ENCODE measurements at places on chromosomes 5 and 9. TPM values are rescaled to one million over a fixed set of nuclear protein-coding genes. Genes with fewer than 3 reads are reported as not detected.

DNA sequence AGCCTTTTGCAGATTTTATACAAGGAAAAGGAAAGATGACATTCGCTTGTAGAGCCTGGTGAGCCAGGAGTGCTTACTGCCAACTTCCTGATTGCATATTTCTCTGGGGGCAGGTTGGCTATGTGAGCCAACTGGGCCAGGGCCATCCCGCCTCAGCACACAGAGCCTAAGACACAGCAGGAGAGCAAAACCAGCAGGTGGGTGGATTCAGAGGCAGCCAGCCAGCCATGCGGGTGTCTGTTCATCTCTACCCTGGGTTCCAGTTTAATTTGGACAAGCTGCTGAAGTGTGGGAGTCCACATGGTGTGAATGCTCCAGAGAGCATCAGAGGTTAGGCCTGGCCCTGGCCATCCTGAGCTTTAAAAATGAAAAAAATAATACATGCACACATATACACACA lies 291.4 kb downstream of the ARHGEF28 start:
- DNase-seq = no peak

The IRX4 gene
- polyA plus RNA-seq = 14.6 TPM

The GRAMD2B gene
- 42.9 TPM for polyA plus RNA-seq

GRCh38 chr5:85670417-85670816 lies 947.3 kb upstream of the COX7C start:
- DNase-seq = no peak

The ARHGEF39 gene
- 0.88 TPM for polyA plus RNA-seq

DNA sequence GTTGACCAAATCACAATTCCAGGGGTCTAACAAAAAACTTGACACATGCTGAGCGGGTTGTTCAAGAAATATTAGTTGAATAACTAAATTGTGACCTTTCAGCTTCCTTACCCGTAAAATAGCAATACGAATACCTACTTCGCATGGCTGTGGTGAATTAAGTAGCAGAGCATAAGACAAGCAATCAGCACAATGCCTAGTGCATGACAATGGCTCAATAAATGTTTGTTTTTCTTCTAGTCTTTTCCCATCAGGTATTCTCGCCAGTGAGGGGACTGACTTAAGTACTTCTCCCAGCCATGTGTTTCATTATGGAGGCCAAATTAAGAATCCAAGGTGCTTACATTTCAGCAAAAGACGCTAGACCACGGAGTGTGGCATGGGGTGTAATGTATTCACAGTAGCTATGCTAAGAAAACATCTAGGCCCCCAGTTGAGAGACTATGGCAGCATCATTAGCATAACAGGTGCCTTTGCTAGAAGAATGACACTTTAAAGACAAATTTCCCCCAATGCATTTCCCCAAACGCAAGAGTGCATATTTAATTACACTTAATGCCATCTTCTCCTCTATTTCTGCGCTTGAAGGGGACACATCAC lies 145.9 kb downstream of the ASTN2 start:
- DNase-seq = no peak

The FAM221B gene
- not detected for polyA plus RNA-seq

- no peak for DNase-seq
Measured at GRCh38 chr5:9479361-9479760, 66.5 kb downstream of the SEMA5A start.

DNA sequence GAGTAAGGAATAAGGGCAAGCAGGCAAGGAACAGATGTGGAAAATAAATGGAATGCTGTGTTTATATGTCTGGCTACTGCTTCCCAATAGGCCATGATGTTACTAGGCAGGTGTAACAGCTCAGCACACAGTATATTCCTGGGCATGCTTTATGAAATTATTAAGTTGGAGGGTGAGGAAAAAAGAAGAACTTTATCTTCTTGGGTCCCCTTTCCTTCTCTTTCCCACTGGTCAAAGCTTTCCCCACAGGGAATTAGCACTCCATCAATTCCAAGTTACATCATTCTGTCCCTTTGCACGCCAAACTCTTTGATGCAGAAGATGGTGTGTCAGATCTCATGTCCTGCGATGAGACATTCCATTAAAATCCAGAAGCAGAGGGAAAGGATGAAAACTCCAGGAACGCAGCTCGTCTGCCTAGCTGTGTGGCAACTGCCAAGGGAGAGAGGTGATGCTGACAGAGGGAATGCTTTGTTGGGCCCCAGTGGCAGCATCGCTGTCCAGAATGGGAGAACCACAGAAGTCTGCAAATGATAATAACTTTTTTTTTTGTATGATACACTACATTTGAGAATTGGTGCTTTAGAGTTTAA lies 447.3 kb upstream of the ARRDC3 start:
- no peak for DNase-seq

GRCh38 chr9:73183428-73183827 lies 31.8 kb downstream of the ANXA1 start:
- no peak for DNase-seq

The GRIA1 gene
- polyA plus RNA-seq = not detected

DNA sequence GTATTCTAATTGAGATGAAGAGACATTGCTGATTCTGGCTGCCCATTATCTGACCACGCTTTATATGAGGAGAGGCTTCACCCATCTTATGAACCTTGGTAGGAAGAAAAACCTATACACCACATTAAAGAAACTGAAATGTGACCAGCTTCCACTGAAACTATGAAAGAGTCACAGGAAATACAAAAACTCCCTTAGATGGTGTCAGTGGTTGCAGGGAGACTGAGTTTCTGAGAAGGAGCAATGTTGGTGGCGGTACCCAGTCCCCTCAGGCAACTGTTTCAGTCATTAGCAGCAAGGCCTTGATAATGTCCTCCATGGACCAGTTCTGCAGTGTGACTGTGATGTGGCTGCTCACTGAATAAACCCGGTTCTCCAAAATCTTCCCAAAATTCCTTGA lies 110.5 kb upstream of the FTMT start:
- DNase-seq = no peak

The FIBCD1 gene
- polyA plus RNA-seq = 0.79 TPM

- no peak for DNase-seq
Measured at GRCh38 chr9:22208846-22209585, 199.9 kb upstream of the CDKN2B start.

DNA sequence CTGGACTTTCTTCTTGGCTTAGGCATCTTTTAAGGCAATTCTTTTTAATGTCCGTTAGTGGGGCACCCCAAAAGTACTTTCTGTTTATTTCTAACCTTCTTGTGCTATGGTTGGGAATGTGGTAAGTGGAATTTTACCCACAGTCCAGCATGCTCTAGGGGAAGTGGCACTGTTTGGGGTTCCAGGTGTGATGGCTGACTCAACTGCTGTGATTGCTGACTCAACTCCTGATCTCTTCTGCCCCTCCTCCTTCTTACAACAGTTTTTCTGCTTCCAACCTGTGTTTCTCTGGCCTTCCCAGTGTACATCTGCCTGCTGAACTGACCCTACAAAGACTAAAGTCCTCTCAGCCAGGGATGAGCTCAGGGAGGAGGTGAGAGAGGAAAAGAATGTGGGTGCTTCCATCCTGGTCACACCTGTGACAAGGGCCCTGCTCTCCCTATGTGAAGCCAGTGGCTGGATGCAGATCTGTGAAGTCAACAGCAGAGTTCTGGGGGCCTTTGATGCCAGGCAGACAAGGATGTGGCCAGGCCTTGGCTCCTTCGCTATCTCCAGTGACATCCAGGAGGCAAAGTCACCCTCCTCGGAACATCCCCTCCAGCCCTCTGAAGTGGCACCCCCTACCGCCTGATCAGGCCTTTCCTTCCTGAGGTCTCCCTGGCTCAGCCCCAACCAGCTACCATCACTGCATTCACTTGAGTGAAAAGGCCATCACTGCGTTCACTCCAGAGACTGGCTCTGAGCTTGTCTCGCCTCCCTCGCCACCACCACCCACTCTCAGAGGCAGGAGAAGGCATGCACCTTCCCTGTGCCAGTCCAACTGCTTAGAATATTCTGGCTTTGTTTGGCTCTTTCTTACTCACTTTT lies 72.2 kb downstream of the C5orf15 start:
- DNase-seq = peak; percentile 44

The SNX18 gene
- 5.5 TPM for polyA plus RNA-seq

The PCDHA5 gene
- not detected for polyA plus RNA-seq

- no peak for DNase-seq
Measured at GRCh38 chr5:170611449-170612090, 107.8 kb downstream of the KCNIP1 start.

GRCh38 chr9:120386390-120387131 lies 193.4 kb downstream of the CDK5RAP2 start:
- DNase-seq = no peak

The TERT gene
- not detected for polyA plus RNA-seq

GRCh38 chr5:79612667-79613198 lies 492 bp downstream of the TENT2 start:
- no peak for DNase-seq
